ENCODE measurements at places on chromosomes 12 and 14.

GRCh38 chr12:113161415-113162016 lies 12.0 kb downstream of the CFAP73 start:
- DNase-seq, result peak; percentile 52

- no peak for DNase-seq
Measured at GRCh38 chr12:5871741-5872140, 73.3 kb downstream of the ANO2 start.

GRCh38 chr12:65720136-65721130 lies 103.8 kb upstream of the HMGA2 start:
- no peak for DNase-seq

- no peak for DNase-seq
Measured at GRCh38 chr12:50302686-50303085, 19.4 kb upstream of the LIMA1 start.

DNA sequence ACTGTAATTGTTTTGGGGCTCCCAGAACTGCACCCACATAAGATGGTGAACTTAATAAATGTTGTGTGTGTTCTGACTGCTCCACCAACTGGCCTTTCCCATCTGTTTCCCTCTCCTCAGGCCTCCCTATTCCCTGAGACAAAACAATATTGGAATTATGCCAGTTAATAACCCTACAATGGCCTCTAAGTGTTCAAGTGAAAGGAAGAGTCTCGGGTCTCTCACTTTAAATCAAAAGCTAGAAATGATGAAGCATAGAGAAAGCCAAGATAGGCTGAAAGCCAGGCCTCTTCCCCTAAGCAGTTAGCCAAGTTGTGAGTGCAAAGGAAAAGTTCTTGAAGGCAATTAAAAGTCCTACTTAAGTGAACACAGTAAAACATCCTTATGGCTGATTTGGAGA lies 13.4 kb downstream of the ACOT6 start:
- no peak for DNase-seq

DNA sequence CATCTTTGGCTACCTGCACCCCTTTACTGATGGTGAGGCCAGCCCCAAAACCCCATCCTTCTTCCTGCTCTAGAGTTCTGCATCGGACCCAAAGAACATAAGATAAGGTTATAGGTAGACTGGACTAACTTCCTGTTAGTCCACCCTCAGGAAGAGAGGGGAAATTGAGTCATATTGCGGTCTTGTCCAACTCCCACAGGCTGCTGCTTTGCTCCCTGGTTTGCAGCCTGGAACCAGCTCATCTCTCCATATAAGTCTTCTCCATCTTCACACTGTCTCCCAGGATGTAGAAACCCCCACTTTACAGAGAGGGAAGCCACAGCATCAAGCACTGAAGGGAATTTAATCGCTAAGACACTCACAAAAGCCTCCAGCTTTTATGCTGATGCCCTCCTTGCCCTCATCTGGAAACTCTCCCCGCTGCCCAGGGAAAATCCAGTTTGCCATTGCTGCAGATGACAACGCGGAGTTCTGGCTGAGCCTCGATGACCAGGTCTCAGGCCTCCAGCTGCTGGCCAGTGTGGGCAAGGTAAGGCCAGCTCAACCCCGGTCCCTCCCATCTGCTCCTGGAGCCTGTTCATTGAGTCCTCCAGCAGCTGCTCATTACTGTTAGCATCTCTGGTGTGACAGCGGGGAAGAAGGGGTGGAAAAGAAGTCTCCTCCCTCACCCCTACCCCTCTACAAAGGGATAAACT lies 85.3 kb downstream of the B4GALNT3 start:
- no peak for DNase-seq

Measured in GM12864 (cell line).